ENCODE measurements at places on chromosomes 7 and 10.

GRCh38 chr10:29446327-29446726 is 157.5 kb downstream of the LYZL1 start:
- no peak for DNase-seq
- no peaks in the 10 kb centered on the region for H3K36me3 ChIP-seq
- no peak overlapping the region for H3K27ac ChIP-seq
- no peaks in the 10 kb centered on the region for H3K27me3 ChIP-seq

- H3K4me1 ChIP-seq: no peaks in the 10 kb centered on the region
- H3K36me3 ChIP-seq: no peaks in the 10 kb centered on the region
- no peaks in the 10 kb centered on the region for H3K27me3 ChIP-seq
Measured at GRCh38 chr10:76205361-76205760, 773.9 kb downstream of the LRMDA start.

- no peak overlapping the region for H3K4me3 ChIP-seq
- no peaks in the 10 kb centered on the region for H3K36me3 ChIP-seq
- H3K4me1 ChIP-seq: no peaks in the 10 kb centered on the region
- H3K27me3 ChIP-seq: no peaks in the 10 kb centered on the region
- H3K27ac ChIP-seq: no peak overlapping the region
- DNase-seq: no peak
Measured at GRCh38 chr10:5858811-5859210, 30.9 kb downstream of the ANKRD16 start.

DNA sequence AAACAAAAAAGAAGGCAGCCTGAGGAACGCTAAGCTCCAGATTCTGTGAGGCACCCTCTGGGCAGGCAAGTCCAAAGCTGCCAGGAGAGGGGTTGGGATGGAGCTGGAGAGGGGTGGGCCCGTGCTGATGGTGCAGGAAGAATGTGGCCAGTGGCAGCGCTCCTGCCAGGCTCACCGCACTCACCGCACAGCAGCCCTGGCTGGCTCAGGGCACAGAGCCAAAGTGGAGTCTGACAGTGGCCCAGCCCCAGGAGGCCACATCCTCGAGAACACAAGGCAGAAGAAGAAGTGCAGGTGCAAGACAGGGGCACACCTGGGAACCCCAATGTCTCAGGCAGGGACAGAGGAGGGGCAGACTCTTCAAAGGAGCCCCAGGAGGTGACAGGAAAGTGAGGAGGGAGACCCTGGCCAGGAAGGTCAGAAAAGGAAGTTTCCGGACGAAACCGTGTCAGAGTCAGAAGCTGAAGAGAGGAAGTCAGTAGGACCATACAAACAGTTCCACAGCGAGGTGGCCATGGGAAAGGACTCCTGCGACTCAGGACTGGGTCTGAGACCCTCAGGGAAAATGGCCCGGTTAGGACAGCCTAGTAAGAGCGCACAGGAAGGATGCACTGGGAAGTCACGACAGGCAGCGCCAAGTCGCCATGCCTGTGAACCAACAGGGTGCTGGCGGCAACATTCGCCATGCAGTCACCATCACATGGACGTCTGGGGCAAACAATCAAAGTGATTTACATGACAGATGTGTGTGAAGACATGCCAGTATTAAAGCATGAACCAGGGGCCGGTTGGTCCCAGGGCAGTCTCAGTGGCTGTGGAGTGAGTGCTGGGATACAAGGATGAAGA is 54.4 kb downstream of the COBL start:
- no peaks in the 10 kb centered on the region for H3K27me3 ChIP-seq
- peak overlapping the region; percentile 49 for H3K27ac ChIP-seq
- H3K4me1 ChIP-seq: peaks cover 52% of the 10 kb centered on the region
- peak; percentile 48 for DNase-seq
- H3K4me3 ChIP-seq: no peak overlapping the region
- no peaks in the 10 kb centered on the region for H3K36me3 ChIP-seq

- peaks cover 3% of the 10 kb centered on the region for H3K4me1 ChIP-seq
- no peak for DNase-seq
- no peak overlapping the region for H3K27ac ChIP-seq
- no peak overlapping the region for H3K4me3 ChIP-seq
- H3K36me3 ChIP-seq: no peaks in the 10 kb centered on the region
Measured at GRCh38 chr7:82131215-82131614, 312.4 kb downstream of the CACNA2D1 start.

GRCh38 chr10:92575961-92576360 is 2.1 kb upstream of the IDE start:
- DNase-seq: no peak
- H3K4me3 ChIP-seq: no peak overlapping the region
- no peaks in the 10 kb centered on the region for H3K36me3 ChIP-seq
- H3K27me3 ChIP-seq: no peaks in the 10 kb centered on the region
- H3K27ac ChIP-seq: no peak overlapping the region

DNA sequence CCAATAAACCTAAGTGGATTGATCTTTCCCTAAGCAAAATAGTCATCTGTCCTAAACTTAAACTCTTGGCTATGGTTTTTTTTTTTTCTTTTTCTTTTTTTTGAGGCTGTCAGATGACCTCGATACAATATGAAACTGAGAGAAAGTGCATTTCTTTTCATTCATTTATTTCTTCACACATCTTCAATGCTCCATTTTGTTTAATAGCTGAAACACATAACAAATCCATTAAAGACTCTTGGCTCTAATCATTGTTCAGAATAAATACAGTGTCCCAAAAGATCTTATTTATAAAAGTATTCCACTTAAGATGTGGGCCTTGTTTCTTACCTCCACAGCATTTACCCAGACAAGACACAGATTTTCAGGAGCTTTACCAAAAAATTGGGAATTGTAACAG is 195.5 kb downstream of the TRIL start:
- H3K27ac ChIP-seq: no peak overlapping the region
- no peak for DNase-seq
- no peaks in the 10 kb centered on the region for H3K4me1 ChIP-seq
- no peaks in the 10 kb centered on the region for H3K27me3 ChIP-seq
- H3K36me3 ChIP-seq: no peaks in the 10 kb centered on the region

DNA sequence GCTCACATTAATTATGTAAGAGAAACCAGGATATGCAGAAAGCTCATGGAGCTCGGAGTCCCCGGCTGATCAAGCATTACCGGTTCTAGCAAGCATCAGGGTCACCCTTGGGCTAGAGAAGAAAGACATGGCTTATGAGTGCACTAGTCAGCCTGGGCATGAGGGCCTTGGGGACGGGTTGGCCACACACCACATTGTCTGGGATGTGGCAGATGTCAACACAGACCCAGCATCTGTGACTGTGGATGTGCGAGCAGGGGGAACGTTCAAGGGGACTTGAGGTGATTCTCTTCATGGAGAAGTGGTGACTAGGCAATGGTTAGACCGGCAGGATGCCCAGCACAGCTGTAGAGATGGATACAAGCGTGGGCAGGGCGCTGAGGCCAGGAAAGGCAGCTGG is 13.7 kb downstream of the ZMIZ2 start:
- H3K27me3 ChIP-seq: no peaks in the 10 kb centered on the region
- peaks cover under 1% of the 10 kb centered on the region for H3K4me1 ChIP-seq
- H3K4me3 ChIP-seq: no peak overlapping the region
- no peak overlapping the region for H3K27ac ChIP-seq
- H3K36me3 ChIP-seq: peaks cover 3% of the 10 kb centered on the region
